NCI-H748 treated with DMSO at 0.1 percent for 48 hours (cell line): ENCODE measurements at places on chromosomes 5 and 9.

DNA sequence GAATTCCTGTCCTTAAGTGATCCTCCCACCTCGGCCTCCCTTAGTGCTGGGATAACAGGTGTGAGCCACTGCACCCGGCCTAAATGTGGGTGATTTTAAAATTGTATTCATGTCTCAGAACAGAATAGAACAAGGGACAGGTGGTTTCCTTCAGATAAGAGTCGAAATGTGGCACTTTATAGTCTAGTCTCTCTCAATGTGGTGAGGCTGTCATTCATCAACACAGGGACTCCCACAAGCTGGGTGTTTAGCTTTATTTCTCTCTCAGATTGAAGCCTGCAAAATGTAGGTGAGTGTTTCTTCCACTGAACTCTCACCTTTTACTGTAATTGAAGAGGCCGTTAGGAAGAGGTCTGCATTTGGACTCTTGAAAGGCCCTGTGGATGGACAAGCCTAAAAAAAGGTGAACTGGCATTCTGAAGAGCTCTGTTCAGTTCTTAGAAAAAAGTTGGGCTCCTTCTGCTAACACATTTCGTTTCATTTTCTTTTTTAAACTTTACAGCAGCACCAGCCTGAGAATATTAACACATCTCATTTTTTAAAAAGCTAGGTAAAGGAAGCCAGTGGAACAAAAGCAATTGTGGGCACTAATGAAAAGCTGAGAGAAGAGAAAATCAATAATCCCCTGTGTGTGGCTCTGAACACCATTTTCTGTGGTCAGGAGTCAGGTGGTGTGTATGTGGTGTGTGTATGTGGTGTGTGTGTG lies 126.2 kb upstream of the SLC28A3 start:
- DNase-seq: no peak

DNA sequence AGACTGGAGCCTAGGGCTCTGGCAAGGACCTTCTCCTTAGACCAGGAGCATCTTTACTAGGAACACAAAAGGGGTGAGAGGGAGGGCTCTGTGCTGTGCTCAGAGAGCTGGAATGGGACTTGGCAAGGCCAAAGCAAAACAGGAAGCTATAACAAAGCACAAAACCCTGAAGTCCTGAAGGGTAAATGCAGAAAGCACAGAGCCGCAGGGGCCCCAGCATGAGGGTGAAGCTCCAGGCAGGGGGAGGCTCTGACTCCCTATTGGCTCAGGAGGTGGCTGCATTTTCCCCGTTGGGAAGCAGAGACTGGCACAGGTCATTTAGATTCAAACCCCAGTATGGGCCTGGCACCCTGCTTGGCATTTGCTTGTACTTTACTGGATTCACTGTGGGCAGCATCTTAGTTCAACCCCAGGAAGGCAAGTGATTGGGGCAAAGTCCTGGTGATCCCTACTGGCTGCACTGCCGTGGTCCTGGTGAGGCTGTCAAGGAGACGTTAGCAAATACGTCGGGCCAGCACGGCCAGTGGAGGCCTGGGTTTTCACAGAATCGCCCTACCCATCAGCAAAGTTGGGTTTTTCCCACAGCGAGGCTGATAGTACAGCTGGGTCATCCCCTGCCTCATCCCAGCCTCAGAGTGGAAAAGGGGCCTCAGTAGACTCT lies 46.3 kb downstream of the GGTA1 start:
- no peak for DNase-seq

DNA sequence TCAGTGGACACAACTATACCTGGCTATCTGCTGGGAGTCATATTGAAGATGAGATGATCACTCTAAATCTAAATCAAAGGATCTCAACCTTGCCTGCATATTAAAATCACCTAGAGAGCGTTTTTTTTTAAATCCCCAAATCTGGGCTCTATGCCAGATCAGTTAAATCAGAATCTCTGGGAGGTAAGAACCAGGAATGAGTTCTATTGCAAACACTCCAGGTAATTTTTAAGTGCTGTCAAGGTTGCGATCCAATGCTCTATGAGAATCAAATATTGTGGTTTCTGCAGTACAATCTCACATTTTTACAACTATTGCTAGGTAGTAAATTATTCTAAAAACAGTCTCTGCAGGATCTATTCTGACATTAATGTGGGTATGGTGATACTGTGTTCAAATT lies 202.3 kb upstream of the OR13F1 start:
- DNase-seq: peak; percentile 19

DNA sequence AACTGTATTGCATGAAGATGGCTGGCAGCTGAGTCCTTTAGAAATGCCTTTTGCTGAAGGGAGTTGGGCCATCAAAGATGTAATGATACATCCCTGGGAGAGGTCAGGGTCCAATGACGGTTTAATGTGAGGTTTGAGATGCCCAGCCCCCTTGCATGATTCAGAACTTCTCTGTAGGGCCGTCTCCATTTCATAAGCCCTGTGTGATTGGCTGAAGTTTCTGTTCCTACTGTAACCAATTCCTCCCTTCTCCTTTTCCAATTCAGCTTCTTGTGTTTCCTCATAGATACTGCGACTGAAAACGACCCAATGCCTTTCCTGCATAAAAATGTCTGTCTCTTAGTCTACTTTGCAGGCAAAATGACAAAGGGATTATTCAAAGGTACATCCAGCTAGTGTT lies 47.9 kb upstream of the ST8SIA4 start:
- DNase-seq: no peak

DNA sequence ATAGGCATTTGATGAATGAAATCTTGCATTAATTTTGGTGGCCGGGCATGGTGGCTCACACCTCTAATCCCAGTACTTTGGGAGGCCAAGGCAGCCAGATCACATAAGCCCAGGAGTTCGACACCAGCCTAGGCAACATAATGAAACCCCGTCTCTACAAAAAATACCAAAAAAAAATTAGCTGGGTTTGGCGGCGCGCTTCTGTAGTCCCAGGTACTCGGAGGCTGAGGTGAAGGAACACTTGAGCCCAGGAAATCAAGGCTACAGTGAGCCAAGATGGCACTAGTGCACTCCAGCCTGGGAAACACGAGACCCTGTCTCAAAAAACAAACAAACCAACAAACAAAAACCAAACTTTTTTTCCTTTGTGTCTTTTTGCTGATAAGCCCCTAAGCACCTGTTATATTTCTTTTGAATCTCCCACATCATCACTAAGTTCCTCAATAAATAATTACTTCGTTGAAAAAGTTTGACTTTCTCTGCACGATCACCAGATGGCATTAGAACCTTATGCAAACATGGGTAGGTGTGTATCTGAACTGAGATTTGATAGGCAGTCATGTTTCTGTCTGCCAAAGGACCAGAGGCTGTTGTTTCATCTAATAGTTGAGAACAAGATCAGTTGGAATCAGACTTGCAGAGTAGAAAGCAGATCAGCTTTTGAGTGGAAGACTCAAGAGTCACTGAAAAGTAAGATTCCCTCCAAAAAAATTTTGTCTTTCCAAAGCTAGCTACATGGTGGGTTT lies 5.5 kb upstream of the MATR3 start:
- DNase-seq: no peak

GRCh38 chr5:135386886-135387628 lies 12.0 kb downstream of the MACROH2A1 start:
- DNase-seq: no peak

DNA sequence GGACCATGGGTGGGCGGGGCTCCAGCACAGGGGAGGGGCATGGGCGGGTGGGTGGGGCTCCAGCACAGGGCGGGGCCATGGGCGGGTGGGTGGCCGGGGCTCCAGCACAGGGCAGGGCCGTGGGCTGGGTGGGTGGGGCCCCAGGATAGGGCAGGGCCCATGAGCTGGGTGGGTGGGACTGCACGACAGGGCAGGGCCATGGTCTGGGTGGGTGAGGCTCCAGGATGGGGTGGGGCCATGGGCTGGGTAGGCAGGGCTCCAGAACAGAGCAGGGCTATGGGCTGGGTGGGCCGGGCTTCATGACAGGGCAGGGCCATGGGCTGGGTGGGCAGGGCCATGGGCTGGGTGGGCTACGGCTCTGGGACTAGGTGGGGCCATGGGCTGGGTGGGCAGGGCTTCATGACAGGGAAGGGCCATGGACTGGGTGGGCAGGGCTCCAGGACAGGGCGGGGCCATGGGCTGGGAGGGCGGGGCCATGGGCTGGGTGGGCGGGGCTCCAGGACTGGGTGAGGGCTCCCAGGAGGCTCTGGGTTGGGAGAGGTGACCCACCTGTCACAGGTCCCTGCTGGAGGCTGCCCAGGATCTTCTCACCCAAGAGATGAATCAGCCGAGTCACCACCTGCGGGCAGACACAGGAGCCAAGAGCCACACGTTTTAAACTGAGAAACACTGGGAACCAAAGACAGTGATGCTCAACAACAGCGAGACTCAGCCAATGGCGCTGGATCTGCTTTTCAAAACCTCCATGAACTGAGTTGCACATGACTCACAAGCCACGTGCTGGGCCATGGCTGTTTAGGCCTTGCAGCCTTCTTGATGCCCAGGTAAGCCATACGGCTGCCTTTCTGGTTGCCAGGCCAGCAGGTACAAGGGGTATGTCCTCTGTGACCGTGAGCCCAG lies 33.6 kb upstream of the NSMF start:
- DNase-seq: no peak

- no peak for DNase-seq
Observed at GRCh38 chr9:130215341-130216119, 43.3 kb downstream of the NCS1 start.

DNA sequence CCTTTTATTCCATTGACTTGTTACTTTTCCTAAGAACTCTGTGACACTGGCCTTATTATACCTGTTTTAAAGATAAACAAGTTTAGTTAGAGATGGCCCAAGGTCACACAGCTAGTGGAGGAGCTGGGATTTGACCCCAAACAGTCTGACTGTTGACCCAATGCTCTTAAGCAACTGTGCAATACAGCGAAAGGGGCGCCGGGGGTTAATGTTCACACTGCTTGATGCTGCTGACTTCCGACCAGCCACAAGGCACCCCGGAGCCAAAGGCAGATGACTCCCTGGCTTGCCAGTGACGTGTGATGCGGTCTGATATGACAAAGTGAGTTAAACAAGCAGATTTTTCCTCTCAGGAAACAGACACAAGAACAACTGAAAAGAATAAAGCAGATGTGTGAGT lies 23.9 kb downstream of the PIK3R1 start:
- DNase-seq: no peak

DNA sequence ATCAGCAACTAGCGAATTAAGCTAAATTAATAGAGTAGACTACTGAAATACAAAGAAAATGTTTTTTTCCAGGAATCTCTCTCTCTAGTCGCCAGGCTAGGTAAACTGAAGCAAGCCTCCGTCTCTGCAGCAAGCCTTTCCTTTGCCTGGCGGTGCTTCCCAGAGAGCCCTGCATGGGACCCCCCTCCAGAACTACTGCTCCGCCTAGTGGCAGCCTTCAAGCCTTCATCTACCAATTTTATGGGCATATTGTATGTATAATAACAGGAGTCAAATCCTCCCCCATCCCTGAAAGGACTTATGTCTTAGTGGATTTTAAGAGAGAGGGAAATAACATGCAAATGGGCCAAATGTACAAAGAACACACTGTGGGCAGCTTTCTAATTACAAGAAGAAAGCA lies 241.9 kb downstream of the SAXO1 start:
- no peak for DNase-seq

DNA sequence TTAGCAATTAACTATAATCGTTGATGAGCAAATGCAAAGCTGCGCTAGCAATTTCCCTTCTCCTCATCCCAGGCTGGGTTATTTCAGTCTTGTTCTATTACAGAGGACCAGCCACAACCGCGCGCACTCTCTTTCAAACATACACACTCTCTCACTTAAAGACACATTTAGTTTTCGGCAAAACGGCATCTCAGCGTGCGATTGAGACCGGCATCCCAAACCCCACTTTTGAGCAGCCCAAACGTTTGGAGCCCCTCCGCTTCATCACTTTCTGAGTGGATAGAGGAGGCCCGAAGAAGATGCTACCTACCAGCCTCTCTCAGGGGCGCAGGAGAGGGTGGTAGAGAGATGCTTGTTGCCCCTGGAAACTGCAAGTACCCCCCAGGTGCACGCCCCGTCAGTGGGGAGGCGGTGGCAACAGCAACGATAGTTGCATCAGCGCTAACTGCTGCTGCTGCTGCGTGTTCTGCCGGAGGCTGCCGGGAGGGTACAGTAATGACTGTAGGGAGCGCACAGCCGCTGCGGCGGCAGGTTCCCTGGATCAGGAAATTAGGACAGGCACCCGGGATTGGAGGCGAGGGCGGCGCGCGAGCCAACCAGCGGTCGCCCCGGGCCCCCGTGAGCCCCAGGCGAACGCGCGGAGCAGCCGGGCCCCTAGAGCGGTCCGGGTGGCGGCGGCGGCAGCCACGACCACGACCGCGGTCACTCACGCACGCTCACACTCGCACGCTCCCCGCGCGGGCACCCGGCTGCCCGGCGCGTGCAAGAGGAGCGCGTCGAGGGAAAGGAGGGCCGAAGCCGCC lies 467 bp upstream of the VLDLR start:
- DNase-seq: peak; percentile 79

GRCh38 chr5:23483090-23483489 lies 24.3 kb upstream of the PRDM9 start:
- DNase-seq: no peak

GRCh38 chr5:9626955-9627354 lies 3.2 kb downstream of the TAS2R1 start:
- DNase-seq: peak; percentile 59

- DNase-seq: no peak
Observed at GRCh38 chr5:146549615-146550014, 33.6 kb upstream of the GPR151 start.

DNA sequence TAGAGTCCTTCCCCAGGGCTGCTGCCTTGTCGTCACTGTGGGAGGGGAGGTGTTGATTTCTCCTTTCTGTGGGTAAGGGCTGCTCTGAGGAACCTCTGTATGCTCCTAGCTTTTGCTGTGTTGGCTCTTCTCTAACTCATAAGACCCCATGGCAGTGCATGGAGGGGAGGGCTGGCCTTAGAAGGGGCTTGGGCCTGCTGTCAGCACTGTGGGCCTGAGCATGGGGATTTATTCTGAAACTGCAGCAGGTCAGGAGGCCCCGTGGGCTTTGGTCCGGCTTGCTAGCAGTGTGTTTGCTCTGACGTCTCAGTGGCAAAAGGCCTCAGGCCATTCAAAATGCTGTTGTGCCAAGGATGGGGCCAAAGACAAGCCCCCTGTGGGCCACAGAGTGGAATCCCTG lies 6.8 kb downstream of the FGF18 start:
- DNase-seq: no peak
